Hepatocyte (in vitro differentiated cells): ENCODE measurements at places on chromosomes 6 and 20. TPM values are rescaled to one million over a fixed set of nuclear protein-coding genes. Genes with fewer than 3 reads are reported as not detected.
A peak's percentile ranks its signal among the peaks of the same experiment; 100 is the strongest.

GRCh38 chr6:149331043-149331807 lies 13.7 kb downstream of the TAB2 start:
- no peak for DNase-seq

Gene CTAGE9
- 0.20 and 0.80 TPM in 2 replicates for total RNA-seq

GRCh38 chr6:31126396-31127175 lies 6.3 kb upstream of the CDSN start:
- peak; percentile 42 for DNase-seq

Gene SPDEF
- total RNA-seq = 0.48 and 1.5 TPM in 2 replicates

- DNase-seq = no peak
These were observed 2.3 kb upstream of the ZNF165 start for GRCh38 chr6:28078050-28078449.

DNA sequence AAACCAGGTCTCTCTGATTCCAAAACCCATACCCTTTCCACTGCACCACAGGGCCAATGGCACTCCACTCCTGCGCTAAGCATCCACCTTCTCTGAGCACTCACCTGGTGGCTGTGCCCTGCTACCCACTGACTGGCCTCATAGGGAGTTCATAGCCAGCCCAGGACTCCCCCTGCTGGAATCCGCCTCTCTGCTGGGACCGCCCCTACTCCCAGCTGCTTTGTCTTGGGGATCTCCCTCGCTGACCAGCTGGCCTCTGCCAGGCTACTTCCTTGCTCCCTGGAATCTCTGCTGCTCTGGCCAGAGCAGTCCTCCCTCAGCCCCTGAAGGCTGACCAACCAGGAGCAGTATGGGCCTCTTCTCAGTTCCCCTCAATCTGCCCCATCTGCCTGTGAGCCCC lies 129.7 kb downstream of the FAXC start:
- peak; percentile 49 for DNase-seq

Gene PSORS1C2
- total RNA-seq = not detected in 2 replicates

Gene RAB44
- total RNA-seq = not detected in 2 replicates

- DNase-seq = no peak
These were observed 166.6 kb upstream of the AKAP12 start for GRCh38 chr6:151073146-151073545.

Gene GRIK2
- 5.1 and 6.2 TPM in 2 replicates for total RNA-seq

Gene ZSCAN23
- total RNA-seq = 1.9 and 5.6 TPM in 2 replicates

DNA sequence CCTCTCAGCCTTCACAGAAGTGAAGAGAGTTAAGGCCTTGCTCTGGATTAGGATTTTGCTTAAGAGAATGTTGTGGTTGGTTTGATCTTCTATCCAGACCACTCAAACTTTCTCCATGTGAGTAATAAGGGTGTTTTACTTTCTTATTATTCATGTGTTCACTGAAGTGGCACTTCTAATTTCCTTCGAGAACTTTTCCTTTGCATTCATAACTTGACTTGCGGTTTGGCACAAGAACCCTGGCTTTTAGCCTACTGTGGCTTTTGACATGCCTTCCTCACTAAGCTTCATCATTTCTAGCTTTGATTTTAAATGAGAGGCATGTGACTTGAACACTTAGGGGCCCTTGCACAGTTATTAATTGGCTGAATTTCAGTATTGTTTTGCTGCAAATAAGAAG lies 166.1 kb upstream of the OPRM1 start:
- no peak for DNase-seq

DNA sequence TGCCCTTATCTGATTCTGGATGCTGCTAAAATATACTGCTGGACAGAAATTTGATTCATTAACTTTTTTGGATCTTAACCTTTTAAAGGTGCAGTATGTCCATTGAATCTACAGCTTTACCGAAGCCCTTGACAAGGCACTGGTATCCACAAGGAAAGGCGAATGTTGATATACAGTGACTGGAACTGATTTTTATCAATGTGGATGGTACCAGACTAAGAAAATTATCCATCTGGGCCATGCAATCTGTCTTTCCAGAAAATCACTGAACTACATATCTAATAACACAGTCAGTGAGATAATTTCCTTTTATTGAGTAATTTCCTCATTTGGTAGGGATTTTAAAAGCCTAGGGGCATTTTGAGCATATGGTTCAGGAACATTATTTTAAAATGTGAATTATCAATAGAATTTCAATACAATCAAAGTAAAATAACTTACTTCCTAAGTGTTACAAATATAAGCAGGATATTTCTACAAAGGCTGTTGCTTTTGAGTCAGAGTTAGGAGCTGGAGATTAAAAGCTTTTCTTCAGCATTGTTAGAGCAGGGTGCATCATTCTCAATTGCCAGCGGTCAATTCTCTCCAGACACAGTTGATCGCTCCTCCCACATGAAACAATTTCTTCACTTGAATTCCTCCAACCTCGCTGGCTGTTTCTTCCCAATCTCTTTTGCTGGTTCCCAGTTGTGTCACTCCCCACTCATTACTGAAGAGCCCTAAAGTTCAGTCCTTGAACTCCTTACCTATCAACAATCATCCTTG lies 585.3 kb upstream of the FLRT3 start:
- no peak for DNase-seq

GRCh38 chr20:37686762-37687477 lies 6.9 kb upstream of the CTNNBL1 start:
- DNase-seq = no peak

DNA sequence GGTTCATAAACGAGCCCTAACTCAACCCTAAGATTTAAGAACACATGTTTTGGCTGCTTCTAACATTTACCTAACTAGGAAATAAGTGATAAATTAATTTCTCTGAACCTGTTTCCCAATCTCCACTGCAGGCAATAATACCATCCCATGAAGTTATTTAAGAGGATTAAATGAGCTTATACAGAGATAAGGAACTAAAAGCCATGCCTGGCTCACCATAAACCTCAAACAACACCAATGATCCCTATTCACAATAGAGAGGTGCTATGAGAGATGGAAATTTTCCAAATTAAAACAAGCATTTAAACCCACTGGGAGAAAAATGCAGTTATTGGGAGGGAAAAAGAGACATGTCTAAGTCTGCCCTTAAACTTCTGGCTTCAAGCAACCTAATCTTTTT lies 33.9 kb upstream of the KLHL31 start:
- no peak for DNase-seq

DNA sequence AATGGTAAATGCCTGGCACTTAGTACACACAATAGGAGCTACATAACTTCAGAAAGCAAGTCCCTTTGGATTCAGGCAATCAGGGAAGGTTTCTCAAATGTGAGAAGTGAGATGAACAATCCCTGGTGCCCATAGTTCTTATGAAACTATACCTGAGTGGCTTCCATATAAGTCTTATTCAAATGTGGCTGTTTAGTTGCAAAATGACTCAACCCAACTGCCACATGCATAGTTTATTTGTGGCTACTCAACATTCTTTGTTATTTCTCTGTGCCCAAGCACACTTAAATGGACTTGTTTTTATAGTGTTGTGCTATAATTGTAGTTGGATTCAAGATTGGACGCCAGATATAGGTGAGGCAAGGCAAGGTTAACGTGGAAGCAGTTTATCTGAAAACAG lies 93.7 kb upstream of the ATXN1 start:
- DNase-seq = no peak

Gene HACE1
- total RNA-seq = 10.9 and 14.5 TPM in 2 replicates

- no peak for DNase-seq
These were observed 1014.6 kb downstream of the GRIK2 start for GRCh38 chr6:102407886-102408741.

GRCh38 chr6:125798734-125799508 lies 8.2 kb downstream of the NCOA7 start:
- DNase-seq = no peak

Gene CARMIL1
- total RNA-seq = 37.3 and 40.6 TPM in 2 replicates

GRCh38 chr6:144179237-144179636 lies 28.9 kb downstream of the STX11 start:
- DNase-seq = no peak

GRCh38 chr6:169216830-169217229 lies 36.8 kb downstream of the THBS2 start:
- no peak for DNase-seq

GRCh38 chr20:48787861-48788375 lies 39.9 kb downstream of the PREX1 start:
- DNase-seq = no peak

GRCh38 chr20:34916774-34917354 lies 38.7 kb downstream of the GSS start:
- no peak for DNase-seq

- DNase-seq = no peak
These were observed 4.2 kb upstream of the CST11 start for GRCh38 chr20:23456873-23457272.

Gene CST5
- 1.3 TPM in 1 of 2 replicates, not detected in the other for total RNA-seq

DNA sequence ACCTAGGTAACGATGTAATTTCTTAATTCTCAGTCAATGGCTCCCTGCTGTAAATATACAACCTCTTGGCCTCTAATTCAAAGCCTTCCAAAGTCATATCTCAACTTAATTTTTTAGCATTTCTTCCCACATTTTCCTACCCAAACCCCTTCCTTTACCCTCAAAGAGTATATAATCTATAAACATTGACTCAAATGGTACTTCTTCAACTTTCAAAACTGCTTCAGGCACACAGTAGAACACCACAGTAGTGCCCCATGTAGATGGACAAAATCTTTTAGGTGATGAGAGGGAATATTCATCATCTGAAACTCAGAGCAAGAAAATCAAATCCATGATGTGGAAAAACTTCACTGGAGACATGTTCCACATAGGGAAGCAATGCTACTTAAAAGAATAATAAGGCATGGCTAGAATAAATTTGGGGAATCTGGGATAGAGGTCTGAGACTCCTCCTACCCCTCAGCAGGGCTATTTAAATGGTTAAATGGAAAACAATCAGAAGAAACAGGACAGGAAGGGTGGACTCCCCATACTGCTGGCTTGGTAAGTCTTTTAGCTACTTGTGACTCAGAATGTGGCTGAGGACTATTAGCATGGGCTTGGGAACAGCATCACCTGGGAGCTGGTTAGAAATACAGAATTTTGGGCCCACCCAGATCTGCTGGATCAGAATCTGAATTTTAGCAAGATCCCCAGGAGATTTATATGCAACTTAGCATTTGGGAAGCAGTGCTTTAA lies 6.4 kb downstream of the SLC22A2 start:
- DNase-seq = no peak

GRCh38 chr20:10713161-10713560 lies 39.4 kb upstream of the JAG1 start:
- no peak for DNase-seq

DNA sequence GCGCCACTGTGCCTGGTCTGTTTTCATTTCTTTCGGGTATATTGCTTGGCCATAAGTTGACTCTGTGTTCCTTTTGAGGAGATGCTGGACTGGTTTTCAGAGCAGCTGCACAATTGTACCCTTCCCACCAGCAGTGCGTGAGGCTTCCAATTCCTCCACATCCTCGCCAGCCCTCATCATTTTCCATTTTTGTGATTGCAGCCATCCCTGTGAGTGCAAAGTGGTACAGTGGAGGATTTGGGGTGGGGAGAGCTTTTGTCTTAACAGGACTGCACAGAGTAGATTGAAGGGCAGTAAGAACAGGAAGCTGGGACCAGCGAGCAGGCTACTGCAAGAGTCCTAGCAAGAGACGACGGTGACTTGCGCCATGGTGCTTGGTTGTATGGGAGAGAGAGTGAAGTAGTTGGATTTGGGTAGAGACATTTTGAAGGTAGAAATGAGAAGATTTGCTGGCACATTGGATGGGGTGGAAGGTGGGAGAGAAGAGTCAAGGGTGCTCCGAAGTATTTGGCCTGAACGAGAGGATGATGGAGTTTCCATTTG lies 18.3 kb downstream of the BCAS4 start:
- DNase-seq = no peak

GRCh38 chr6:21531393-21531792 lies 62.2 kb upstream of the SOX4 start:
- no peak for DNase-seq

- DNase-seq = no peak
These were observed 100.6 kb downstream of the HIVEP1 start for GRCh38 chr6:12112540-12113189.

GRCh38 chr6:4369616-4370015 lies 234.2 kb upstream of the ECI2 start:
- DNase-seq = no peak

- DNase-seq = no peak
These were observed 33.3 kb upstream of the EZR start for GRCh38 chr6:158852312-158853071.

Gene SLA2
- total RNA-seq = not detected in 2 replicates

DNA sequence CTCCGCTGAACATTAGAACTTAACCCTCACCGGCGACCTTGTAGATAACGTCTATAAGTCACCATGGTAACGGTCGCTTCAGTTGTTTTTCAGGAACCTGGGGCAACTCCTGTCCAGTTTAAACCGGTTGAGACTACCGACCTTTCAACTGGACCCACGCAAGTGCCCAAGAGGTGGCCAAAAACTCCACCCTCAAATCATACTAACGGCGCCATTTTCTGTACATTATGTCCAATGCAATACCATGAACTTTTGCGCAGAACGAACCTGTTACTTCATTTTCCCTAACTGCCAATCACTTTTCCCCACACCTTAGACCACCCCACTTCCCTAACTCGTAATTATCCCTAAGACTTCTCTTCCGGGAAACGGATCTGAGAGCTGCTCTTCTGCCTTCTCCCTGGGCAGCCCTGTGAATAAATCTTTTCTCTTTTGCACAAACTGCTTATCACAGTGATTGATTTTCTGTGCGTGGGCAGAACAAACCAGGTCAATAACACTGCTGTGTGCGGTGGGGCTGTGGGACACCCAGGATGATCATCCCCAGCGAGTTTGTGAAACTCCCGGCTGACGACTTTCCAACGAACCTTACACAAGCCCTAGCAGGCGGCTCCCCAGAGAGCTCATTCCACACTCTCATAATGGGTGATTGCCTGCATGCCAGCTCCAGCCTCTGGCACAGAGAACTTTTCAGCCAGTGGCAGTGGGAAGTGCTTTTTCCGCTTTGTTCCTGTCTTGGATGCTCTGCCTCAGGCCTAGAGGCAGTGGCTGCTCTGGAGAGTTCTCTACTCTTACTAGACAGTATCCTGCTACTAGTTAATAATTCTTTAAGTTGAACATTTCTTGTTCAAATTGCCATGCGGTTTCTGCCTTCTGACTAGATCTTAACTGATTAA lies 28.6 kb downstream of the GPX5 start:
- peak; percentile 57 for DNase-seq

DNA sequence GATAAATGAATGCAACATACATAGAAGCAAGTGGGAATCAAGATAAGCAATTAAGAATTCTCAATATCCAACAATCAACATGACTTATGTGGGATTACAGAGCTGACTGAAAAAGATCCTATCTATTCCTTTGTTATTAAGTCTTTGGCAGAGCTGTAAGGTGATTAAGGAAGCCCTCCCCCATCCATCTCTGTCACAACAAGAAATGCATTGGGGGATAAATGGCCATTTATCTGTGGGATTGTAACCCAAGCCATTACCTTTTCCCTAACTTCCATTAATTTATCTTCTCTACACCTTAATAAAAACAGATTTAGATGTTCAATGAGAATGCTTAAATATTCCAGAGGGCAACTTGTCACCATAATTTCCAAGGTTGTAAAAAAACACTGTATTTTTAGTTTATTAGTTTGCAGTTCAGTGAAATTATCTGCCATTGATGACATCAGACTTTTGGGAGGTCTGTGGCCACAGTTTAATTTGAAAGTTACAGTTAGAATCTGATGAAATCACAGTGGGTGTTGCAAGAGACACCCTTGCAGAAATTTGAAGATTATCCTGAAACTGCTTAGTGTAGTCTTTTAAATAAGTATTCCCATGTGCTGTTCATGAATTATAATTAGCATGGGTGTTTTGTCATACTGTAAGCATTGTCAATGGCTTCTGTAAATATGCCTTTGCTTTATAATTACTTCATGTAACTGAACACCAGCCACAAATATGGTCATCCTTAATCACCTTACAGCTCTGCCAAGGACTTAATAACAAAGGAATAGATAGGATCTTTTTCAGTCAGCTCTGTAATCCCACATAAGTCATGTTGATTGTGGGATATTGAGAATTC lies 49.4 kb upstream of the FYN start:
- no peak for DNase-seq
